ENCODE measurements at places on chromosomes 4 and X. TPM values are rescaled to one million over a fixed set of nuclear protein-coding genes. Genes with fewer than 3 reads are reported as not detected.

Gene ERCC6L
- total RNA-seq, result 11.3 TPM

Gene MTM1
- 23.1 TPM for total RNA-seq

Gene NDP
- total RNA-seq, result not detected

Gene ABCD1
- total RNA-seq, result 4.5 TPM

Gene F8A3
- total RNA-seq, result 29.2 TPM

Gene CT45A5
- total RNA-seq, result not detected

Gene CYLC1
- not detected for total RNA-seq

Gene SRPK3
- not detected for total RNA-seq

Gene ZFX
- 37.9 TPM for total RNA-seq

Gene GUCY1A1
- not detected for total RNA-seq

Gene ZNF732
- total RNA-seq, result not detected

Gene PSAPL1
- not detected for total RNA-seq

Gene CT45A10
- total RNA-seq, result not detected

Gene RIPPLY1
- not detected for total RNA-seq

Gene YIPF6
- total RNA-seq, result 18.1 TPM

Gene FREM3
- not detected for total RNA-seq
